ENCODE measurements at places on chromosomes 16 and 17.

GRCh38 chr16:26649381-26650045 lies 417.2 kb upstream of the C16orf82 start:
- no peak for DNase-seq

- no peak for DNase-seq
Observed at GRCh38 chr17:74298778-74299177, 24.7 kb downstream of the DNAI2 start.

- DNase-seq: no peak
Observed at GRCh38 chr17:31856750-31857149, 2.3 kb downstream of the COPRS start.

DNA sequence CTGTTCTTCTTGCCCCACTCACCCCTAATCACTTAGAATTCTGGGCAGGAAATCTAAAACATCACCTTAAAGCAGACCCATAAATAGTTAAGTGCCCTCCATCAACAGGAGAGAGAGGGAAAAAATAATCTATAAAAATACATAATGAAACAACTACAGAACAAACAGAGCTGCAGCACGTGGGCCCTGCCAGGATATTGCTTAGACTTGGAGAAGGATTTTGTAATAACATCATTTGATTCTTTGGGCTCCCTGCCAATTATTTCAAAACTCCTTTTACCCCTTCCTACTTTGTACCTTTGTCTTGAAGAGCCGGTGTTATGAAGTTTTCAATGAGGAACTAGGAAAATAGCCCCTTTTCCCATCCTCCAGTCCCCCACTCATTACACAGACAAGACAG lies 130.6 kb upstream of the TOX3 start:
- no peak for DNase-seq

DNA sequence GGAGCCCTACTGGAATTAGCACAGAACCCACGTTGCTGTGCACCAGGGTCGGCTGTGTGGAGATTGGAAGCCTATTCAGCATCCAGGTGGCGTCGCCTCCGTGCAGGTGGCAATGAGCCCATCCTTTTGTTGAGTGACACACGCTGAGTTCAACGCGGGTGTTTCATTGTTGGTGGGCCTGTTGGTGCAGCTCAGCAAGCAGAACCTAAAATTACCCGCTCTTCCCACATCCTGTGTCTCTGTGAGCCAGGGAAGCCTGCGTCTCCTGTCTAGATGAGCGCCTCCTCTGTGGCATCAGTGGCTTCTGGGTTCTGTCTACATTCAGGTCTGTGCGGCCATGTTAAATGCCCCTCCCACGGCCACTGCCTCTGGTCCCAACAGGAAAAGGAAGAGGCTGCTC lies 14.5 kb downstream of the CD2BP2 start:
- peak; percentile 44 for DNase-seq

GRCh38 chr16:58451265-58451689 lies 48.7 kb upstream of the NDRG4 start:
- DNase-seq: no peak

DNA sequence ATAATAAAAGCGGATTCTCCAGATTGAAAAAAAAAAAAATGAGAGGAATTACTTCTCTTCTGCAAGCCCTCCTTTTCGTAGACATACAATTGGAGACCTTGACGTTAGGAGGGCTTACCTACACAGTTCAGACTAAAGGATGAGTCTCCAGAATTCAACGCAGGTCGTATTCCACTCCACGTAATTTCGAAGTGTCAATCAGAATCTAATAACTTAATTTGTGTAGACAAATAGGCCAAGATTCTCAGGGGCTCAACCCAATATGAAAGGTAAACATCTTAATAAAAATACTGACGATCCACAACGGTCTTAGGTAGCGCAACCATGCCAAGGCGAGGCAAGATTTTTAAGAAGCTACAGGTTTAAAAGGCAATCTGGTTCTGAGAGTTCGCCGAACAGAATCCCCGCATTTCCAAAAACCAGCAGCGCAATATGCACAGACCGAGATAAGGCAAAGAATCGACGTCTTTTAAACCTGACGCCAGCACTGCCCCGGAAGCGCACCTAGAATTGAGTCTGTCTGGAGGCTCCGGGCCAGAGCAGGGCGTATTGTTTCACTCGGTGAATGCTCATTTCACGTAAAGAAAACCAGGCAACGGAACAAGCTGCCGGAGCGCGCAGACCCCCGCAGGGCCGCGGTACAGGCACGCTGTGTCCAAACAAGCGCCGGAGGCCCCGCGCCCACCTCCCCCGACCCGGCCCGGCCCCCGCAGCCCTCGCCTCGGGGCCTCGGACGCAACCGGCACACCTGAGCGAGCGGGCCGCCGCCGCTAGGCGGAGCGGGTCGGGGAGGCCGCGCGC lies 623 bp downstream of the MBTPS1 start:
- peak; percentile 73 for DNase-seq

GRCh38 chr17:17305281-17305801 lies 2.2 kb downstream of the NT5M start:
- peak; percentile 85 for DNase-seq

Measured in activated CD8-positive, alpha-beta T cell treated with anti-CD3 and anti-CD28 coated beads, Interleukin-2, amount 10 ng/mL, durations not matched to agents 7 days and 5 days (primary cell).